ENCODE measurements at places on chromosomes 6 and 20.

- DNase-seq: no peak
Measured at GRCh38 chr6:130423044-130423443, 57.2 kb downstream of the TMEM200A start.

- no peak for DNase-seq
Measured at GRCh38 chr6:160945516-160946177, 45.9 kb upstream of the MAP3K4 start.

DNA sequence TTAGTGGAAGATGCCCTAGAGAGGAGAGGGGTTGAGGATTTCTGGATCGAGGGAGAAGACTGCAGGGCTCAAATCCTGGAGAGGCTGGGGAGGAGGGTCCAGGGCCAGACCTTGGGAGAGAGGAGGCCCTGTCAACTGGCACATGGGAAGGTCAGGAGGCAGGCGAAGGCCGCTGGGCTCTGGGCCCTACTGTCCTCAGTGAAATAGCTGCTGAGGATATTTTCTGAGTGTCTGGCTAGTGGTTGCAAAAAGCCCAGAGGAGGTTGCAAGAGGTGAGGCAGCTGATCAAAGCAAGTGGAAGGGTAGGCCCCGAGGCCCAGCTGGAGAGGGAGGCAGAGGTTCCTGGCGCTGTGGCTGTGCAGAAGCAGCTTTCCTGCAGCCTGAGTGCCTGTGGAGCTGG is 103.4 kb upstream of the MLN start:
- no peak for DNase-seq

DNA sequence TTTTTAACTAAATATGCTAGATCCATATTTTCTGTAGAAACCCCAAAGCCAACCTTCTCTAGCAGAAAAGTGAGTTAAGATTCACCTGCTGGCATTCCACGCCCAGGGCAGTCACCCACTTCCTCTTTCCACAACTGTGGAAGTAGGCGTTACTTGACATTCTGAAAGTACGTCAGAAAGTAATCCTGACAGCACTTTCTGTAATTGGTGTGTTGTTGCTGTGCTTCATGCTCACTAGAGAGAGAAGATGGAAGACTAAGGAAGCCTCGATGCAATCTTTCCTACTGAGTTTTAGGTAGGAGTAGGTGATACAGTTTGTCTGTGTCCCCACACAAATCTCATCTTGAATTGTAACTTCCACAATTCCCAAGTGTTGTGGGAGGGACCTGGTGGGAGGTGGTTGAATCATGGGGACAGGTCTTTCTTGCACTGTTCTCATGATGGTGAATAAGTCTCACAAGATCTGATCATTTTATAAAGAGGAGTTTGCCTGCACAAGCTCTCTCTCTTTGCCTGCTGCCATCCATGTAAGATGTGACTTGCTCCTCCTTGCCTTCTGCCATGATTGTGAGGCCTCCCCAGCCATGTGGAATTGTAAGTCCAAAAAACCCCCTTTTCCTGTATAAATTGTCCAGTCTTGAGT is 101.1 kb downstream of the MAP3K7 start:
- no peak for DNase-seq

DNA sequence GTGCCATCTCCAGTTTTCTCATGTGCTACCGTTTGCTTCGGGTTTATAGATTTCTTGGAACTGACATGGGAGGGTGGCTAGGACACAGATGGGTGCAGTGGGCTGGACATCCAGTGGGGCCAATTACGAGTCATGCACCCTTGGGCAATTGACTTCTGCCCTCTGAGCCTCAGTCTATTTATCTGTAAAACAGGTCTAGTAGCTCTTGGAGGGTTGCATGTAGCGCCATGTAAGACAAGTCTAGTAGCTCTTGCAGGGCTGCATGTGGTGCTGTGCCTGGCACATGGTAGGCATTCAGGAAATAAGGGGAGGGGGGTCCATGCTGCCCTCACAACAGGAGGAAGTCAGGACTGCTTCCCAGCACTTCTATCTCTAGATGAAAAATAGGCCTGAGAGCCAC is 15.3 kb downstream of the PMEPA1 start:
- no peak for DNase-seq
